ENCODE measurements at places on chromosomes 3 and 15. TPM values are rescaled to one million over a fixed set of nuclear protein-coding genes. Genes with fewer than 3 reads are reported as not detected.

The ZNF501 gene
- total RNA-seq = not detected

The CFAP161 gene
- 0.39 TPM for total RNA-seq

The WDR53 gene
- 25.1 TPM for total RNA-seq

The SIDT1 gene
- 0.02 TPM for total RNA-seq

The ZPLD1 gene
- total RNA-seq = 0.11 TPM

The MYRIP gene
- 0.48 TPM for total RNA-seq
